GM12892 (cell line): ENCODE measurements at places on chromosomes 7 and 10.

DNA sequence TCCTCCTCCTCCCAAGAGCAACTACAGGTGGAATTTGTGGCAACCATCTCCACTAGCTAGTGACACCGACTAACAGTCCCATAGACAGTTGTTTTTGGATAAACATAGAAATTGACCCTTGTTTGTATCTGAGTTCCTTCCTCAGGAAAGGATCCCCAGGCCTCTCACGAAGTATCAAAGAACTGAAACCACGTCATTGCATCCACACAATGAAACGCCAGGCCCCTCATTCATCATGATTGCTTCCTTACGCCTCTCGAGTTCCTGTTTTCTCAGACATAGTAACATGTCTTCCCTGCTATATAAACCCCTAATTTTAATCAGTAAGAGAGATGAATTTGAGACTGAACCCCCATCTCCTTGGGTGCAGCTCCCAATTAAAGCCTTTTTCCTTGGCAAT lies 18.1 kb downstream of the SLC35G1 start:
- DNase-seq = no peak

DNA sequence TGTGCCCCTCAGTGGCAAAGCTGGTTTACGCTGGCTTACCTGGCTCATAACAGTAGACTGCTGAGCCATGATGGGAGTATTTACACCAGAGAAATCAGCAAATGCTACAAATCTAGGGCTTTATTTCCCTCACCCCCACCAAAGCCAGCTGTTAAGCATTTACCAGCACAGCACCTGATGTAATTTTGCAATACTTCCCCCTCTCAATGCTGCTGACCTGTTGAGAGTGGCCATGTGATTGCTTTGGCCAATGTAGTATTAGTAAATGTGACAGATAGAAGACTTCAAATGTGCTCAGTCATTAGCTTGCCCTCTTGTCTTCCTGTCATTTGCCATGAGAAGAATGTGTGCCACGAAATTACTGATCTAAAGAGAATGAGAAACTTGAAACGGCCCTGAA lies 46.6 kb downstream of the HERPUD2 start:
- DNase-seq = no peak

GRCh38 chr7:102248456-102249395 lies 37.9 kb upstream of the SH2B2 start:
- no peak for DNase-seq

GRCh38 chr10:14587540-14588083 lies 187.1 kb downstream of the FAM107B start:
- no peak for DNase-seq

- no peak for DNase-seq
These were observed 1.6 kb downstream of the AHR start for GRCh38 chr7:17300012-17300411.

GRCh38 chr10:30747633-30748032 lies 118.1 kb upstream of the LYZL2 start:
- DNase-seq = no peak

DNA sequence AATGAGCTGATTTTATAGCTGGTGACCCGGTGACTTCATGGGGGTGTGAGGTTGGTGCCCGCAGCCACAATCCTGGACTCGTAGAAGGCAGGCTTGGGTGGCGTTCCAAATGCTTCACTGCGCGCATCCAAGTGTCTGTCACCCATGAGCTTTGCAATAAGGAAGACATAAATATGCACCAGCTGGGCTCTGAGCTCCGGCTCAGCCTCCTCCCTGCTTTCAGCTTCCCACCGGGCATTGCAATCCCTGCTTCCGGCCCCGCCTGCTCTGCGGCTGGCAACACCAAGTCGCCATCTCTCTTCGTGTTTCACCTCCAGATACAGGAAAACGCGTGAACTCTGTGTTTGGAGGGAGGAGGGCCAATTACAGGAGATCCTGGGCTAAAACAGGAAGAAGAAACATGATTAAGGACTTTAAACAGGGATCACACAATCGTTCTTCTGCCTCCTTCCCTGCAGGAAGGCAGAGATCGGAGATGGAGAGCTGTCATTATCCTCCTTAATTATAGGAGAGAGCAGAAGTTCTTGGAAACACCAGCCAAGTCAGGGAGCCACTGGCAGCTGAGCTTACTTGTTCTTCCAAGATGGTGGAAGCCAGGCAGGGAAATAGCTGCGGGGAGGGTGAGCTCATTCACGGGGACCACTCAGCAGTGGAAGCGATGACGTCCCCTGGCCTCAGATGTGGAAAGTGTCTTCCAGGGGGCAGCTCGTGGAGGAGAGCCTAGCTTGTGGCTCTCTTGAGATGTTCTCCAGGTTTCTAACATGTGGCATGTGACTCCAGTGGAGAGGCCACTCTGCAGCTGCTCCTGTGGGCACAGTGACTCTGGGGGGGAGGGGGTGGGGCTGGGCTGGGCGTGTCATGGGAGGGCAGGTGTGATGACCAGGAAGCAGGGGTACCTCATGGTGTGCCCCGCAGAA lies 134.9 kb downstream of the CAMK1D start:
- DNase-seq = no peak

DNA sequence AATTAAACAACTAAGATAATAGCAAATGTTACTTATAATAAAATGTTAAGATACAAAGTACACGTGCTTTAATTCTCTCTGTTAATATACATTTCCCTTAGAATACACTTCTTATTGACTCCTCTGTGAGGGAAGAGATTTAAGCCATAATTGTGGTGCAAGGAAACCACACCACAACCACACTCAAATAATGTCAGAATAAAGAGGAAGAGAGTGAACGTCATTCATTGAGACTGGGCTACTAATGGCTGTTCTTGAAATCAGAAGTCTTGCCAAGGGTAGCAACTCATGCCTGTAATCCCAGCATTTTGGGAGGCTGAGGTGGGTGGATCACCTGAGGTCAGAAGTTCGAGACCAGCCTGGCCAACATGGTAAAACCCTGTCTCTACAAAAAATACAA lies 10.0 kb downstream of the FAM171A1 start:
- no peak for DNase-seq

DNA sequence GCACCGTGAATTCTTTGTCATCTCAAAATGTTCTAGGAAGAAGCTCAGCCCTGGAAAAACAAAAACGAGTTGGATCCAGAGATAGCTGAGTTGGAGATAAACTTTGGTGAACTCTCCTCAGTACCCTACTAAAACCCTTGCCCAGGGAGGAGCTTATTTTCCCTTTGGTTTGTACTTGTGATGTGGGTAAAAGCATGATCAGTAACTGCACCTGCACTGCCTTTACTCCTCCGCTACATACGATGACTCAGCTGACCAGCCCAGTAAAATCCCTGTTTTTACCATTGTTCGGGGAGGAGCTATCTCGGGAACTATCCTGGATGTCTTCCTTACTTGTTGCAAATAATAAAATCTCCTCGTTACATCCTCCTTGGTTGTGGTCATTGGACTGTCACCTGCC lies 359.3 kb downstream of the SH2D4B start:
- no peak for DNase-seq

DNA sequence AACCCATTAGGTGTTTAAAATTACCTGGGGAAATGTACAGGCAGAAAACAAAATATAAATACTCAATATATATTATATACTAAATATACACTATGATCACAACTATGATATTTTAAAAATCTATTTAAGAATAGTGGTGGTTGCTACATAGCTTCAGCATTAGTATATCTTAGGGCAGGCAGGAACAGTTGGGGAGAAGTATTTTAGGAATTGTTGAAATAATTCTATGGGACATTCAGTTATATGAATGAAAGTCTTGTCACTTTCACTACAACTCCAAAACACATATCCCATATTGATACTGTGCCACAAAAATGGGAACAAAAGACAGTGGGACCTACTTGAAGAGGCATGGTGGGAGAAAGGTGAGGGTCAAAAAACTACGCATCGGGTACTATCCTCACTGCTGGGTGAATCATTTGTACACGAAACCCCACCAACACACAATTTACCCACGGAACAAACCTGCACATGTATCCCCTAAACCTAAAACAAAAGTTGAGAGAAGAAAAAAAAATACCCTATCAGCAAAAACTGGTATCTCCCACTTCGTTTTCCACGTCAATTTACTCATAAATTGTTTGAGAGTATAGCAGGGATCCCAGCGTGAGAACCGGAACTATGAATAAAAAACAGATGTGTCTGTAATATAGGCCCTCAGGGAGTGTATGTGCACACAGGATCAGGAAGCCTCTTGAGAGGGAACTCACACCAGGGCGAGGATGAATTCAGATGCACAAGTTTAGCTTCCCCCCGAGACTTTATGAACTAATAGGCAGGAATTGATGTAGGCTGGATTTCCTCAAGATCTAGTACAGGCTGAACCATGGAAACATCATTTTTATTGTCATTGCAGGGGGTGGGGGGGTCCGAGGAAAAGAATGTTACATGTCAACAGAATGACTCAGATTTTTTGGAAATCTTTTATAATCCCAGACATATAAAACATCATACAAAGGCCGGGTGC lies 16.2 kb downstream of the SLC16A12 start:
- no peak for DNase-seq
